NCI-H2107 (cell line): ENCODE measurements at places on chromosomes 1 and 21.

DNA sequence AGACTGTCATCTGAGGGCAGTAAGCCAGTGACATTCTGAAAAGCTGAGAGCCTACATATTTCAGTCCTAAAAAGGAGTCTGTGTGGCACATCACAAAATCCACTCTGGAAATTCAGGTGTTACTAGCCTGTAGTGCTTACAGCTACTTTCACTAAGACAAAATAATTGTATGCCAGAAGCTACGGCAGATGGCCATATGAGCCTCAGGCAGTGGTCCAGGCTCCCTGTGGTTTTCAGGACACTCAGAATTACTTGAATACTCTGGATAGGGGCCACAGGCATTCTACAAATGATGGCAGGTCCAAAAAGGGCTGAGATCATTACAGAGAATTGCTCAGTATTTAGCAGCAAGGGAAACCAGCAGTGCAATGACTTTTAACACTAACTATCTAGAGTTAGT lies 527.1 kb downstream of the MRPL39 start:
- DNase-seq: no peak

- peak; percentile 36 for DNase-seq
Measured at GRCh38 chr21:35563885-35564451, 496.4 kb downstream of the SETD4 start.

GRCh38 chr1:47175227-47175934 lies 14.5 kb downstream of the PDZK1IP1 start:
- DNase-seq: no peak

GRCh38 chr1:156692925-156693847 lies 12.2 kb downstream of the CRABP2 start:
- DNase-seq: peak; percentile 88

DNA sequence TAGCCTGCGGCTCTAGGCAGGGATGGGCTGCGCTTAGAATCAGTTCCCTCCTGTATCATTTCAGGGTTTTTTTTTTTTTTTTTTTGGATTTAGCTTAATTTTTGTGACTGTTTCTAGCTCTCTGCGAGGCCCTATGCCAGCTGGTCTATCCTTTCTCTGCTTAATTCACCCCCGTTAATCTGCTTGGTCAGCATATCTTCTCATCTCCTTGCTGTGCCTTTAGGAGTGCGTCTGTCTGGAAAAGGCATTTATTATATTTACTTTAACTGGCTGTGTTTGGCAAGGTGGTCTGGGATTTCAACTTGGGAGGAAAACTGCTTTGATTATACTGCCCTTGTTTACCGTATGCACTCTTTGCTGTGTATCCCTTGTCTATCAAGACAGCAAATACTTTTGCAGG lies 184.8 kb upstream of the KIAA0040 start:
- no peak for DNase-seq
